ENCODE measurements at places on chromosomes 2 and 18.

- no peak for DNase-seq
Observed at GRCh38 chr2:75226099-75226498, 26.8 kb upstream of the TACR1 start.

GRCh38 chr2:218329826-218330593 lies 26.6 kb upstream of the CATIP start:
- DNase-seq, result peak; percentile 49

- DNase-seq, result no peak
Observed at GRCh38 chr18:24976502-24976901, 375.5 kb downstream of the ZNF521 start.

DNA sequence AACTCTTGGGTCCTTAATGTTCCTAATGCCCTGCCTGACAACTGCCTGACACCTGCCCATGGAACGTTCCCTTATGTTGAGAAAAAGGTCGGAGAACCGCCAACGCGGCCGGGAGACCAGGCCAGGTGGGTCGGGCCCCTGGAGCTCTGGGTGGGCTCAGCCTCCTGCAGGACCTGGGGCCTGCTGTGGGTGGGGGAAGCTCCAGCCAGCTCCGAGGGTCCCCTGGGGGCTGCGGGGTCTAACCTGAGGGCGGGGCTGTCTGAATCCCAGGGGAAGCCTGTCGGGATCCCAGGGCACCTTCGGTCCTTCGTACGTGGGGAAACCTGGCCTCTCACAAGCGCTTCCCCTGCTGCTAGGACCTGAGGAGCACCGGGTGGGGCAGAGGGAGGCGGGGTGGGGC lies 296.0 kb downstream of the NDUFA10 start:
- DNase-seq, result no peak

- no peak for DNase-seq
Observed at GRCh38 chr2:214376618-214377285, 34.1 kb upstream of the VWC2L start.

DNA sequence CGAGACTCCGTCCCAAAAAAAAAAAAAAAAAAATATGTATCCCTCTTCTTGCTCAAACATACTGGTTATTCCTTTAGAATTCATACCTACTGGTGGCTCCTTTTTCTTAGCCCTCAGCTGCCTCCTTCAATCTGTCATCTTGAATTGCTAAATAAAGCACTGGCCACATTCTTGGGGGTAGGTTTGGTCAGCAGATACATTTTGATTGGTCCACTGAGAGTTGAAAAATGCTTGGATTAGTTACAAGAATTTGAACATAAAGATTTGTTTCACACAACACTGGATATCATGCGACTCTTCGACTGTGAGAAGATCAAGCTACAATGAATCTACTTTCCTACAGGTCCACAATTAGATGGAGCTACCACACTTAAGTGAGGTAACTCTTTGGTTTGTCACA lies 906.1 kb upstream of the SLC39A10 start:
- DNase-seq, result no peak

DNA sequence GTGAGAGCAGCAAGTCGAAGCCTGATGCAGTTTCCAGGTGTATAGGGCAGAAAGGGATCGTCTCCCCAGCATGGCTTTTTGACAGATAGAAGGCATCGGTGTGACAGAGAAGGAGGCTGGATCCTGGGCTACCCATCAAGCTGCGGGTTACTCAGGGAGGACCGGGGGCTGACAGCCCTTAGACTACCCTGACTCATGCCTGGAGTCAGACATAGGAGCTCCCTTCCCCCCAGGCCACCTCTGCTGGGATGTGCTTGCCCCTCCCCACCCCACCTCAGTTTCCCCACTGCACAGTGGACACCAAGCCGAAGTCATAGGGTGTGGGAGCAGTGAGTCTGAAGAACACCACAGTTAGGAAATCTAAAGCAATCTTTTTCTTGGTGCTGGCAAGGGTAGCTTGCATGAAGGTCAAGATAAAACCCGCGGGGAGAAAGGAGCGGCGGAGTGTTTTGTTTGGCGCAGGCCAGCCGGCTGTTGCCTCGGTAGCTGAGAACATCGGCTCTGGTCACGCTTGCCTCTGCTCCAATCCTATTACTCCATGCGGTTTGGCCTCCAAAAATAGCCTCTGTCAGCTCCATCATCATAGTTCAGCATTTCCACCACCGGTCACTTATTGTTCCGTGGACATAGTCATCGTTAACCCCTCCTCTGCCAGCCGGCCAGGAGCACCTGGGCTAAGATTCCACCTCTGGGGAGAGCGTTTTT lies 169.2 kb upstream of the GLI2 start:
- no peak for DNase-seq

DNA sequence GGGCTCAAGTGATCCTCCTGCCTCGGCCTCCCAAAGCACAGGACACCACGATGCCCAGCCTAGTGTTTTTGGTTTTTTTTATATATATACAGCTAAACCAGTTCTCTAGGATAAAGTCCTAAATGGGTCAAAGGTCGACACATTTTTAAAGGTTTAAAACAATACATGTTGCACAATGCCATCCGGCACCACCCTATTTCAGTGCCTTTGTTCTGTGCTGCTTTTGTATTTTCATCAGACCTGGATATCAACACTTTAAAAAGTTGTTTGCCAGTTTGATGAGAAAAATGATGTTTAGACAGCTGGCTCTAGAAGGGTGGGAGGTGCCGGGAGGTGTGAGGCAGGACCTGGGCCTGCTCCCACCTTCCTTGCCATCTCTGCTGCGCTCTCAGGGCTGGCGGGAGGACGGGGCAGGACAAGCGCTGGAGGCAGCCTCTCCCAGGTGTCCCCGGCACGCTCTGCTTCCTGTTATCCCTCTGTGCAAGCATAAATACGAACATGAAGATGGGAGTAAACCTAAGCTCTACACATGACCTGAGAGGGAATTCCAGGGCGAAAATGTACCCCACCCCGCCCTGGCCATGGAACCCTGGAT lies 103.7 kb downstream of the HS6ST1 start:
- no peak for DNase-seq

DNA sequence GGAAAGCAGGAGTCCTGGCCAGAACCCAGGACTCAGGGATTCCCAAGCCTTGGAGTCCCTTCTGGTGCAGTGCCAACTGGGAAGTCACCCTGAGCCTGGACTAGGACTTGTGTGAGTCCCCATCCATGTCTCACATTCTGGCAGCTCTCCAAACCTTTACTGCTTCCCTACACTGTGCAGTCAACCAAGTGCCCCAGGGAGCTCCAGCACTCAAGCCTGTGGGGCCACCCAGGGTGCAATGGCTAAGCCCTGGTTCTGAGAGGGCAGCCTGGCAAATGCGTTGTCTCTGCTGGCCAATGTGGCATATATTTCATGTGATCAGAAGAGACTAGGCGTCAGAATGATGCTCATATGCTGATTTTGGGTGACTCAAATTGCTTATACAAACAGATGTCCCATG lies 223.4 kb downstream of the SP3 start:
- DNase-seq, result no peak

- no peak for DNase-seq
Observed at GRCh38 chr2:64137567-64137966, 6.7 kb downstream of the PELI1 start.

GRCh38 chr2:108936076-108936864 lies 52.8 kb downstream of the EDAR start:
- DNase-seq, result no peak

GRCh38 chr2:207153266-207153975 lies 12.3 kb downstream of the KLF7 start:
- DNase-seq, result no peak

GRCh38 chr18:9714266-9715087 lies 6.4 kb downstream of the RAB31 start:
- no peak for DNase-seq

DNA sequence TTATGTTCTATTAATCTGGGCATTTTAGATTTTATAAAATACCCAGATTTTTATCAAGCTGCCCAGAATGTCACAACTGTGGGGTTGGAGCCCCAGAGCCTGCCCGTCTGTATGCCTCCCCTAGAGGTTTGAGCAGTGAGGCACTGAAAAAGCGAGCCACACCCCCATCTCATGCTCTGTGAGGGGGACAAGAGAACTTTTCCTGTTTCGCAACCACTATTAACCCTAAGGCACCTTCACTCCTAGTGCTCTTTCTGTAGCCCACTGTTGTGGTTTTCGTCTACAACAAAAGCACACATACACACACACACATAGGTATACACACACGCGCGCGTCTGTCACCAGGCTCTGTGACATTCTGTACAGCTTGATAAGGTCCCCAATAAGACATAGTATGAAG lies 38.0 kb downstream of the DCDC2C start:
- no peak for DNase-seq

GRCh38 chr2:38581193-38582147 lies 21.3 kb downstream of the HNRNPLL start:
- DNase-seq, result no peak

GRCh38 chr2:240155048-240155744 lies 14.7 kb upstream of the OTOS start:
- no peak for DNase-seq

- peak; percentile 65 for DNase-seq
Observed at GRCh38 chr18:59846814-59847490, 52.8 kb upstream of the PMAIP1 start.

DNA sequence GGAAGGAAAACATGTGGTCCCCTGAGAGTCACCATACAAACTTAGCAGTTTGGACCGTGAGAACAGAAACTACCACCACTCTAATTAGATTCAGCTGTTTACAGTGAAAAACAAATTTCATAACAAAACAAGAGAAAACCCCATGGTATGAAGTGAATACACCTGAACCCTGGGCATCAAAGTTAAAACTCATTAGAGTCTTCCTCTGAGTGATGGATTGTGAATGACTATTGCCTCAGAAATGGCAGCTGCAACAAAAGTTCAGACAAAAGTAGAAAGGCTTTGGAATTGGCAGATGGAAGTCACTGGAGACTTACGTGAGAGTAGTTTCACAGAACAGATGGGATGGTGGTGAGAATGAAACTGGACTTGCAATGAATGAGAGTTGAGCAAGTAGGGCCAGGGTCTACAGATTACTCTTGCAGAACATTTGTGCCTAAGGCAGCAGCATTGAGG lies 98.0 kb downstream of the AAK1 start:
- DNase-seq, result no peak

DNA sequence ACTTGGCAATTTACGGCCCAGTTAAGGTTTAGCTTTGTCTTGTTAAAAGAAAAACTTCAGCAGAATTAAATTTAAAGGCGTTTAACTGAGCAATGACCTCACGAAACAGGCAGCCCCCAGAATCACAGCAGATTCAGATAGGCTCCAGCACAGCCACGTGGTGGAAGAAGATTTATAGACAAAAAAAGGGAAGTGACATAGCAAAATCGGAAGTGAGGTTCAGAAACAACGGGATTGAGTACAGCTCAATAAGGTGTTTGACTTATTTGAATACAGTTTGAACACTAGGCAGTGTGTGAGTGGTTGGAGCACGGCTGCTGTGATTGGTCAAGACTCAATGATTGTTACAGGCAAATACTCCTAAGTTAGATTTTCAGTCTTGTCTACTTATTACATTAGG lies 79.8 kb downstream of the MOGAT1 start:
- no peak for DNase-seq

GRCh38 chr18:11937874-11938478 lies 29.9 kb upstream of the MPPE1 start:
- peak; percentile 56 for DNase-seq

DNA sequence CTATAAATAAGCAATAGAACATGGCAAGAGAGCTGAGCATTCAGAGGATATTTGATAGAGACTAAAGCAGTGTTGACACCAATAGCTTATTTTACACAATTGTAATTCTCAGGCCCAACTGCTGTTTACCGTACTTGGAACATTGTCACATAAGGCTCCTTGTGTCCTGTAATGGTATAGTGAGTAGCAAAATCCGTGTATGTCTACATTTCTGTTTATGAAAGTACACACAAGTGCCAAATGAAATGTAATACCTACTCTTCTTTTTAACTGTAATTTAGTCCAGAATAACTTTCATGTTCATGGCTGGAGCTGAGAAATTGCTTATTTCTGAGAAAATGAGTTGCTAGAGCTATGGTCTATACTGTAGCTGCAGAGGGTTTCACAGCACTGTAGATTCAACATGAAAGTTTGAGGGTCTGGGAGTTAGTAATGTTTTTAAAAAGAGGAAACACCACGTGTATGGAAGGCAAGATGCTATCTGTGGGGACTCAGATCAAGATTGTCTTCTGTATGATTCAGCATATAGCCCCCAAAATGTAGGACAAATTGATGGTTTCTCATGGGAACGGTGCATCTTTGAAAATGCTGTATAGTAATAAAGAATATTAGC lies 110.2 kb upstream of the NOSTRIN start:
- DNase-seq, result no peak

DNA sequence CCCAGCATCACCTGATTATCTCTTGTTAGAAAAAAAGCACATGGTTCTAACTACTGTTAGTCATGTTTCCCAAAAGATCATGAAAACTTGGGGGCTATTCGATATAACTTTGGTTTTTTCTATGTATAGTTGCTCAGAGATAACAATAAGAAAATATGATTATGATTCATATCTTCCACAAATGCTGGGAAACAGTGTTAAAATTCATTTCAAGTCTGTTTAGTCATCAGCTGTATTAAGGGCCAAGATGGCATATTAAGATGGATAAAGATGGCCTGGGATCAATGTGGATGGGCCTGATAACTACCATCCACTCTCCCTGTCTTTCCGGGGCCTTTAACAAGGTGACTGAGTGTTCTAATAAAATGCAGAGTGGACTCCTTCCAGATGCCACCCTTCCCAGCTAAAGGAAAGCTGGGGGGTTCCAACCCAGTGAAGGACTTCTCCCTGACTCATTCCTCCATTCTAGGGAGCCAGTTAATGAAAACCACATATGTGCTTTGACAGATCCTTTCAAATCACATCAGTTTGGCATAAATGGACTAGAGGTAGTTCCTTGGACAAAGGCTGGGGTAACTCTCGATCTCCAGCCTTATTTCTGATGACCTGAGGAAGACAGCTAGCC lies 221.6 kb downstream of the VAPA start:
- DNase-seq, result no peak

DNA sequence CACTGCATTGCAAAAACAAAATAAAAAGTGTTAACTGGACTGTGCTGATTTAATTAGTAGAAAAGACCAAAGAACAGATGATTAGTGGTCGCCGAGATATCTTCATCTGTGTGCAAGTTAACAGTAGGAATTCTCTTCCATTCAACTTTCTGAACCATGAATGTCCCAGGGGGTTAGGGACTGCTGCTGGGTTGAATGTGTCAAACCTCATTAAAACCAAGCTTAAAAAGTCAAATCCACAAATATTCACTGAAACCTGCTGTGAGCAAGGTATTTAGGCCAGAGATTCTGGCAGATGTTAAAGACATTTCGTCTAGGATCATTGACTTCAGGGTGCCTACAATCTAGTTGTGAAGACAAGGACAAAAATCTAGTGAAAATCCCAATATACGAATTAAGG lies 58.7 kb downstream of the STPG4 start:
- no peak for DNase-seq

GRCh38 chr18:76757335-76757734 lies 65.0 kb upstream of the ZNF236 start:
- DNase-seq, result no peak

- DNase-seq, result no peak
Observed at GRCh38 chr2:190670182-190670946, 21.5 kb downstream of the NAB1 start.

- DNase-seq, result no peak
Observed at GRCh38 chr18:58316396-58317342, 272.6 kb downstream of the NEDD4L start.

GRCh38 chr18:37307181-37307580 lies 258.4 kb downstream of the CELF4 start:
- DNase-seq, result no peak

- peak; percentile 44 for DNase-seq
Observed at GRCh38 chr18:37537868-37538525, 27.6 kb downstream of the CELF4 start.

GRCh38 chr2:226669249-226669648 lies 130.4 kb downstream of the IRS1 start:
- no peak for DNase-seq
